ENCODE measurements at places on chromosomes 1 and 21. TPM values are rescaled to one million over a fixed set of nuclear protein-coding genes. Genes with fewer than 3 reads are reported as not detected.
A peak's percentile ranks its signal among the peaks of the same experiment; 100 is the strongest.

DNA sequence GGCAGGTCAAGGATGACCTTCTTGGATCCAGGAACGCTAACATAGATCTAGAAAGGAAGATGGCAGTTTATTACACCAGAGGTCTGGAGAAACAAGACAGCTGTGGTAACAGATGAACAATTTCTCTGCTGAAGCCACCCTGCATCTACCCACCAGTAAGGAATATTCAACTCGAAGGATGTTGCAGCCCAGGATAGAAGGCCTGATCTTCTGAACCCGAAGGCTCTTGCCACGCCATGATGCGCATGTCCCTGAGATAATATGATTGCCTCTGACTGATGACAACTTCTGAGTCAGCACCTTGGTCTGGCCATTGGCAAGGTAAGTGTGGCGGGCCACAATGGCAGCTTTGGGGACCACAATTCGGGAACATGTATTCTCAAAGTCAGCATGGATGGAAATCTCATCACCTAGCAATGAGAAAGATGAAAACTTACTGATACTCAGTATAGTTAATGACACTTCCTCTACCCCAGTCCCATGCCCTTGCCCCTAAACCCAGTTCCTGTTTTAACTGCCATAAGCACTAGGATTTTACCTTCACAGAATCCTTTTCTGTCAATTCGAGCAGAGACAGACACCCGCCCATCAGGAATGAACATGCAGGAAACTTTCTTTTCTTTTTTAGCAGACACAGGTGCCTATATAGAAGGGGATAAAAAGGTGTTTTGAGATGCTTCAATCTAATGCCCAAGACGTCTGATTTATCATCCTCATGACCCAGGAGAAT is 1.8 kb downstream of the TXNIP start:
- H3K36me3 ChIP-seq = no peaks in the 10 kb centered on the region
- peak overlapping the region; percentile 81 for H3K4me3 ChIP-seq
- no peaks in the 10 kb centered on the region for H3K27me3 ChIP-seq
- no peak for DNase-seq
- no peak overlapping the region for H3K27ac ChIP-seq

- peaks cover 2% of the 10 kb centered on the region for H3K27me3 ChIP-seq
- DNase-seq = no peak
- H3K27ac ChIP-seq = no peak overlapping the region
- no peak overlapping the region for H3K4me3 ChIP-seq
- H3K36me3 ChIP-seq = no peaks in the 10 kb centered on the region
- peaks cover 1% of the 10 kb centered on the region for H3K4me1 ChIP-seq
Measured at GRCh38 chr1:16918371-16918770, 3.4 kb upstream of the CROCC start.

GRCh38 chr1:61156576-61157467 is 74.5 kb downstream of the NFIA start:
- no peaks in the 10 kb centered on the region for H3K27me3 ChIP-seq
- no peak overlapping the region for H3K4me3 ChIP-seq
- DNase-seq = no peak
- H3K4me1 ChIP-seq = no peaks in the 10 kb centered on the region

GRCh38 chr1:210754878-210755665 is 378.9 kb downstream of the KCNH1 start:
- no peaks in the 10 kb centered on the region for H3K27me3 ChIP-seq

DNA sequence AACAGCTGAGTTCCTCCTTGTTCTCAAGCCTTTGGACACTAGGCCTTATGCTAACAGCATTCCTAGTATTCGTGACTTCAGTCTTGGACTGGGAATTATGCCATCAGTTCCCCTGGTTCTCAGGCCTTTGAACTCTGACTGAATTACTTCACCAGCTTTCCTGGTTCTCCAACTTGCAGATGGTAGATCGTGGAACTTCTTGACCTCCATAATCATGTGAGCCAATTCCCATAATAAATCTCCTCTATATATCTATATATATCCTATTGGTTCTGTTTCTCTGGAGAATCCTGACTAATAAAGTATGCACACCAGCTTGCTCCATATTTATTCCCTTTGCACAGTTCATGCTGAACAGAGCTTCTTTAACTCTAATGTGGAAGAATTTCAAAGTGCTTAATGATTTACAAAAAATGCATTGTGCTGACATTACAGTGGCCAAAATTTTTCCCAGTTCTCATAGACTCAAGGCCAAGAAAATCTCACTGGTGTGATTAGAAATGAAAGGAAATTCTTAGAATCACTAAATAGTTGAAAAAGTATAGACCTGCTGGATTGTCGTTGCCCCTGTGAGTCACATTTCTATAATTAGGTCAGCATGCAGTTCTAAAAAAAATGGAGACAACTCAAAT is 462.9 kb upstream of the ADAMTS5 start:
- no peaks in the 10 kb centered on the region for H3K36me3 ChIP-seq
- H3K4me3 ChIP-seq = no peak overlapping the region
- no peak overlapping the region for H3K27ac ChIP-seq

DNA sequence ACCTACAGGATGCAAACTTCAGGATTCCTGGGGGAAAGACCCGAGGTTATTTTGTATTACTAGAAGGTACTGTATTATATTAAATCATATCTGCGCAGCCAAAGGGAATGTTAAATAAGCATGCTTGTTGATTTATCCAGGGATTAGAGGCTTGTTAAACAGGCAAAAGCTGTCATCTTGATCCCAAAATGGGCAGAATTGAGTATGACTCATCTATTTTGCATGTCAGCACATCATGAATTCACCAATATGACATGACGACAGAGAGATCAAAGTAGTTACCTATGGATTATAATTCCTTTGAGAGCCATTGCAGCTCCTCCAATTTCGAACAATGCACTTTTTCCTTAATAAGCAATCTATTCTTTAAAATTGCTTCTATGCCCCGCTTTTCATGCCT is 66.1 kb downstream of the TBX15 start:
- H3K4me3 ChIP-seq = no peak overlapping the region
- no peaks in the 10 kb centered on the region for H3K27me3 ChIP-seq
- H3K4me1 ChIP-seq = peaks cover 2% of the 10 kb centered on the region
- H3K27ac ChIP-seq = no peak overlapping the region
- no peaks in the 10 kb centered on the region for H3K36me3 ChIP-seq

DNA sequence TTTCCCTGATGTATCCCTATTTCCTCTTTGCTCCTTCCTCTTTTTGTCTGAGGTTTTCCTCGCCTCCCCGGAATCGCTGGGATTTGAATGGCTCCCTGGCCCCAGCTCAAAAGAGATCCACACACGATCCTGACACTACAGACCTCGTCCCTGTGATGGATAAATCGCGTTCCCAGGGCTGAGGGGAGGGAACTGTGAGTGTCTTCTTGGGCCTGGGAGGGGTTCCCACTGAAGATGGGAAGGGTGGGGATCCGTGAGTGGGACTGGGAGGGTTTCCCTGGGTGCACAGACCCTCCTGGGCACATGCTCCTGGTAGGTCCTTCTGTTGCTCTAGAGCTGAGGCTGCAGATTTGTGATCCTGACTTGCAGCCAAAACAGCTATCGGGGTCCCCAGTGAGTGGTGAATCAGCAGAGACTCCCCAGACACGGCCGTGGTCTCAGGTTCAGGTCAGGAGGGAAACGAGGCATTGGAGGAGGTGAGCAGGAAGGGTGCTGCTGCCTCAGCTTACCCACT is 591.0 kb downstream of the PTPRU start:
- no peak overlapping the region for H3K27ac ChIP-seq
- no peak overlapping the region for H3K4me3 ChIP-seq
- no peaks in the 10 kb centered on the region for H3K27me3 ChIP-seq
- DNase-seq = no peak

RIPPLY3 gene
- not detected for total RNA-seq

CFH gene
- 0.27 TPM for total RNA-seq

Data from GM12878 (cell line).